ENCODE measurements at places on chromosomes 6 and 20.

DNA sequence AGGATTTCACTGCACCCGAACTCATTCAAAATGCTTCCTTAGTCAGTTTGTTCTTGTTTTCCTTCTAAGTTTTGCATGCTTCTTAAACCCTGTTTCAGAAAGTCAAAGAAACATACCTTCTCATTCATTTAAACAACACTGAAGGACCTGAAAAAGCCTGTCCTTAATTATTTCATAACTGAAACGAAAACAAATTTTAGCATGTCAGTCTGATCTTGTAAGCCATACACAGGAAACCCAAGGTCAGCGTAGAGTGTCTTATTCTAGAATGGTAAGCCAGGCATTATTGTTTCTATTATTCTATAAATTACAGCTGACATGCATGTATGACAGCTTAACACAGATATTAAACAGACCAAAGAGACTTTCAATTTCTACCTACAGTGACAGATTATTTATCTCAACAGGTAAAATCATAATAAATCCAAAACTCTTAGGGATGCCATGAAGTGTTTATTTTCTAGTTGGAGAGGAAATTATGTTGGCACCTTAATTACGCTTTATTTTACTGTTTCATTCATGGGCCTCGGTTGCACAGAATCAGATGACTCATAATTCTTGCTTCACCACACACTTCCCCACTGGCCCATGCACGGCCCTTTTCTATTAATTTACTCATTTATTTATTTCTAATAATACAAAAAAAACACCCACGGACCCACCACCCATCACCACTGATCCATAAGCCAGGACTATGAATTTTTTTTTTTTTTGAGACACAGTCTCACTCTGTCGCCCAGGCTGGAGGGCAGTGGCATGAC, 39.3 kb upstream of the DUSP22 start:
- DNase-seq, result no peak

- DNase-seq, result no peak
Measured at GRCh38 chr6:129120856-129121638, 238.1 kb downstream of the LAMA2 start.

DNA sequence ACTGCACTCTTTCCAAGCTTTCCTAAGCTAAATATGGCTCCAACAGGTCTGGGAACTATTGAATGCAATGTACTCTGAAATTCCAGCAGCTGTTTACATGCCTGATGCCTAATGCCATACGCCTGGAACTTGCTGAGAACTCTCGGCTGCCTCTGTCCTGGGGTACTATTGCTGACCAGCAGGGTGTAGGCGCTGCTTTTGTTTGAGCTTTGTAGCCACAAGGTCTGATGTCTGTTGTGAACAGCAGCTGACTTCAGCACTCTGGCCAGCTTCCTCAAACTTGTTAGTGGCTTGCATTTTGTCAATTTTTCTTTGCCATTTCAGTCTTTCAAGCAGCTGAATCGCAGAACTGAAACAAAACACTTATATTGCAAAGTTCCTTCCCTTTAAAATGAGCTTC, 26.7 kb downstream of the SAYSD1 start:
- DNase-seq, result no peak

DNA sequence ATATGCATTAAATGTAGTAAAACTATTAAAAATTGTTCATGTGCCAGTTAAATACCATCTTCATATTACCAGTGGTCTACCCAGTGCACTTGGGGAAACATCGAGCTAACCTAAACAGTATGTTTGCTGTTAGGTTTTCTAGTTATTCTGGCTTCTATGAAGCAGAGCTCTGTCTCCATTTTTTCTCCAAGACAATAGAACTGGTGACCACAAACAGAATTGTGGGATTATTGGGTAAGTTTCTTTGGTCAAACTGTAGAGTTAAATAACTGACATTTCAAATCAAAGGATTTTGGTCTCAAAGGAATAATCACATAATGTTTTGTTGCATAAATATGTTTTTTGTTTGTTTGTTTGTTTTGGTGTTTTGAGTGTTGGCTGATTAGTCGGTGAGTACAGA, 40.5 kb upstream of the EDN3 start:
- no peak for DNase-seq

DNA sequence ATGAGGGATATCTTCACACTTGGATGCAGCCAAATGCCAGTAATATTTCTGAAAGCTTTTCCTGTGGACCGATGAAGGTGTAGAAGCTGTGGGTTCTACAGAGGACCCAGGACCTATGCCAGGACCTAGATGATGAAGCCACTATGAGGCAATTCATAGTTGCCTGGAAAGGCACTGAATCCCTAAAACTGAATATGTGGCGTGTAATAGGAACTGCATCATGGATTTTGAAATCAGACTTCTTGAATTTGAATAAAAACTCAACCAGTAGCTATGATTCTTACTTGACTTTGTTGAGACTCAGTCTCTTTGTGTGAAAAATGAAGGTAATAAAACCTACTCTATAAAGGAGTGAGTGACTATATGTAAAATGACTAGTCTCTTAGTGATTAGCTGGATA, 89.9 kb upstream of the SGK1 start:
- DNase-seq, result no peak

DNA sequence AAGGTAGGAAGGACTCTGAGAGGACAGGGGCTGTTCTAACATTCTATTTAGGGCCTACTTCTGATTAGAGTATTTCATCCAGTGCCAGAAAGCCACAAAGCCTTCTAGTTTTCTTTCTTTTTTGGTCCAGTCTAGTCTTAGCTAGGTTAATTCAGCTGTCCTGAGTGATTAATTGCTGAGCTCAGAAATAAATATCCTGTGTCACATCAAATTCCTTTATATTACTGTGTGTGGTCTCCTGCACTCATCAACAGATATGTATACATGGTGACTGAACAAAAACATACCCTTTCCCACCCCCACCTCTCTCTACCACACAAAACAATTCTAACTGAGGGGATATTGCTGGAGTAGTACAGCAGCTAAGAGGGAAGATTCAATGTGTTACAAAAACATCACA, 601.5 kb upstream of the NRSN1 start:
- no peak for DNase-seq

DNA sequence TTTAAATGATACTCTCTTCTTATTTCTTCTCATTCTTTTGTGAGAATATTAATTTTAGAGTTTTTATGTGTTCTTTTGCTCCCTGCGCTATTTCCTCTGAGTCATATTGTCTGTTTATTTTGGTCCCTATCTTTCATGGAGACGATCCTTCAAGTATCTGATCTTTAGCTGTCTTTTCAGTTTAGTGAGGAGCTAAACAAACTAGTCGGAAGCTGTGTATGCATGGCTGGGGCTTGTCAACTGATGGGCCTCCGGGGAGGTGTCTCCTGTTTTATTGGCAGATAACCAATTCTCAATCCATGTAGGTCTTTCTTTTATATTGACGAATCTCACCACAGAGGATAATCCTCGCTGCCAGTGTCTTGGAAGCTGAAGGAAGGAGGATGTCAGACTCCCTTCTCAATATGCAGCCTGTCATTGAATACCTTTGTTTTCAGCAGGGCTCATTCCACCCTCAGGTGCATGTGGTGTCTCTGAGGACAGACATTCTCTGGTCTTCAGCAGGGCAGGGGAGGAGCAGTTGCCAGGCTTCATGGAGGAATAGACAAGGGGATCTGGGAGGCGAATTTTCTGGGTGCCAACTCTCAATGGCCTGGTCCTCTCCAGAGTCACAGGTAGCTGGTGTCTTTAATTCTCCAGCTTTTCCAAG, 64.9 kb downstream of the RNF182 start:
- DNase-seq, result no peak

GRCh38 chr6:117034971-117035370, 157.9 kb downstream of the RFX6 start:
- DNase-seq, result no peak

GRCh38 chr6:125986301-125987025, at the start of gene TRMT11:
Gene TRMT11 (plus strand): TSS chr6:125986540. CDS start chr6:125986551, 11 bp downstream.
- DNase-seq, result peak; percentile 79

DNA sequence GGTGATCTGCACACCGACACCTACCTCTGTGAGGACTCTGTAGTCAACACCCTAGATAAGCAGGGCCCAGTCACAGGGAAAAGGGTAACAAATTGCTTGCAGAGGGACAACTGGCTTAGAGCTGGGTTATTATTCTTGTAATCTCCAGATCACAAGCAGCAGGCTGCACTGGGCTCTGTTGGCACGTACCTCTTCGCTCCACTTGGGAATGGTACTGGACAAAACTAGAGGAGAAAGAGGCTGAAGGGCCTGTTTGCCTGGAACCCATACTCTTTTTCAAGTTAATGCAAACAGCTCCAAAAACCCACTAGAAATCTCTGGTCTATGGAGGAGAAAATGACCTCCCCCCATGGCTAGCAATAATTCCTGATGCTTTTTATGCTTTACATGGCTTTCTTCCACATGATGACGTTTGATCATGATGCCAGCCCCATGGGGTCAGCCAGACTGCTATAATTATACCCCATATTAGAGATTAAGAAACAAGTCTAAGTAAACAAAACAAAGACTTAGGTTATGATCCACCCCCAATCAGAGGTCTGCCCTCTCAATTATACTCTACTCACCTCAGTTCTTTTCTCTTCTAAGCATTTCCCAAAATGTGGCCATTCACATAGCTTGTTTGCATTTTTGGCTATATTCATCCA, 190.0 kb downstream of the UNC5CL start:
- no peak for DNase-seq

DNA sequence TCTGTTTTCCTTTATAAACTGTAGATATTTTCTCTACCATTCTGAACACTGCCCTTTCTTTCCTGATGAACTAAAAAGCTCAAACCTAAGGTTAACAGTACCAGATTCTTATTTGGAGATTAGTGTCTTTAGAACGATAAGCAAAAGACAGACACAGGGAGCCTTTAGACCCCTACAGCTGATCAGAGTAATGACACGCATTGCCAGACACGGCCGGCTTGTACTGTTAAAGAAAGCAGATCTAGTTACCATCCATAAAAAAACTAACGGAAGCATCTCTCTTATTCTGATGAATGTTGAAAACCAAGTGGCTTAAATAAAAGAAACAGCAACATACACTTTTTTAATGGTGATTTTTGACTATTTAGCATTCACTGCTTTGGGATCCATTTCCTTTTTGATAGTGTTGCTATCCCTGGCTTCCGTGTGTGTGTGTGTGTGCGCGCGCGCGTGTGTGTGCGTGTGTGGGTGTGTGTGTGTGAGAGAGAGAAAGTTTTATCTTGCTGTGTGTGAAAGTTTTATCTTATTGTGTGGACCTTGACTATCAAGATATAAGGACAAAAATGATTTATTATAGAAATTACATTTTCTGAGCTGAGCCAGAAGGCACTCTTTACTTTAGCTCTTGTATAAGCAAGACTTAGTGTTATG, 95.6 kb upstream of the SLC35B3 start:
- DNase-seq, result no peak

GRCh38 chr6:83155794-83156193, 37.3 kb downstream of the PGM3 start:
- no peak for DNase-seq

DNA sequence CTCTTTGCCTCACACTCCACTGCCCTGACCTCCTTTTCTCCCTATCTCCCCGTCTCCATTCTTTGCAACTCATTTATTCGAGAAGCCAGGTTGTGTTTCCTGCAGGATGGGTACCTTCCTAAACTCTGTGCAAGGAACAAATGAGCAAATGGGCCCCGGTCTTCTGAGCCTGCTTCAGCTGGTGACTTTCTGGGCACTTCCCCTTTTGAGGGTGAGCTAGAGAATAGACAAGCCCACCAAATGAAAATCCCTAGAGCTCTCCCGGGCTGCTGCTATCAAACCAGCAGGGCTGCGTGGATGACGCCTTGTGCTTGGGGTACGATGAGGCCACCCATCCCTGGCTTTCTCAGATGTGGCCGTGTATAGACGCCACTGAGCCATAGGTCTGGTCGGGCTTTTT, 91.0 kb upstream of the FOXA2 start:
- DNase-seq, result no peak

DNA sequence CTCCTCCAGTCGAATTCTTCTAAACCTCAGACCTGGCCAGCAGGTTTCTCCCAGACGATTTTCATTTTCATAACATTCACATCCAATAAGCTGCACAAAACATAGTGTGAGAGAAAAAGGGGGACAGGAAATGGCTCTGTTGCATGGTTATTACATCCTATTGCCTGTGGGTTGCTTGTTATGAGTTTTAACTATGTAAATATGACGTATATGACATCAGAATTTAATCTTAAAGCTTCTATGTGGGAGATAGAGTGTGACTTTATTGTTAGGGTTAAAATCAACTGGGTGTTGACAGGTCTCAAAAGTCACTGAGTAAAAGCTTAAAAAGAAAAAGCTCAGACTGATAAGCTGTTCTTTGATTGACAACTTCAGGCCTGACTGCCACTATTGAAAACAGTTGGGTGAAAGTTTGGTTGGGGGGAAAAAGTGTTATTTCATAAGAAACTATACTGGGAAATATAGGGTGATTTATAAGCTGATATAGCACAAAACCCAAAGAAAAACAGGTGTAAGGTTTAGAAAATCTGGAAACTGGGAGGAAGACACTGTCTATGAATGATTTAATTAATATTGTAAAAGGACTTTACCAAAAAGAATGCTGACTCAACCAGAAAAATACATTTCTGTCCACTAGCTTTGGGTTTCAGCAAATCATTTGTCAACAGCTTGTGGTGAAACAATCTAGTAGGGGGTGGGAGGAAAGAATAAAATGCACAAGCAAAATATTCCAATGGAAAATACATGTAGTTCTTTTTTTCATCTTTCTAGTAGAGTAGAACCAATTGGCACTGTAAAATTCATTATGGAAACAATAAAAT, 134.1 kb upstream of the CEP162 start:
- DNase-seq, result no peak

GRCh38 chr6:121335087-121336008, 1.1 kb upstream of the TBC1D32 start:
- DNase-seq, result no peak

- no peak for DNase-seq
Measured at GRCh38 chr20:17785007-17785406, 85.2 kb downstream of the BANF2 start.

DNA sequence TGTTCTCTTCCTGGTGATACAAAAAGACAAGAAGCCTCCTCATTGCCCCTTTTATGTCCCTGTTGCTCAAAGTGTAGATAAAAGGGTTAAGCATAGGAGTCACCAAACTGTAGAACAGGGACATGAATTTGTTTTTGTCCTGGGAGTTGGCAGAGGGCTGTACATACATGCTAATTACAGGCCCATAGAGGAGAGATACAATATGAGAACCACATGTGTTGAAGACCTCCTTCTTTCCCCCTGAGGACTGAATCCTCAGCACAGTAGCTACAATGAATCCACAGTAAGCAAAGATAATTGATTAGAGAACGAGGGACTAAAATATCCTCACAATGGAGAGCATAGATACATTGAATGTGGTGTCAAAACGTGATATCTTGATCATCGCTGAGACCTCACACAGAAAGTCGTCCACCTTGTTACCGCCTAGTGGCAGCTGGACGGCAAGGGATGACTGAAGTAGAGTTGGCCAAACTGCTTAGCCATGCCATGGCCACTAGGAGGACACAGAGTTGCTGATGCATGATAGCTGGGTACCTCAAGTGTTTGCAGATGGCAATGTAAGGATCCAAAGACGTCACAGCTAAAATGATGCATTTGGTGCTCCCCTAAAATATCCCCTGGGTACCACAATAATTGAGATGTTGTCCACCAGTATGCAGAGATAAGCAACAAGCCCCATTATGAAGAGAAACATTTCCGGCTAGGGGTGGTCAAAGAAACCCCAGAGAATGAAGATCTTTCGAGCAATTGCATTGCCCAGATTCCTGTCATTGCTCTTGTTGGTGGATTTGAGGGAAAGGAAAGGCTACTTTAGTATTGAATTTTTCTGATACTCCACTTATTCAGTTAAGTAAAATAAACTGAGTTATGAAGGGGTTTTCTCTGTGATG, 15.0 kb downstream of the OR2B3 start:
- no peak for DNase-seq

- DNase-seq, result no peak
Measured at GRCh38 chr6:5279891-5280338, 18.6 kb downstream of the FARS2 start.

All from GM12892 (cell line).